GOT3 (cell line): ENCODE measurements at places on chromosomes 4 and X.

- no peak for DNase-seq
Observed at GRCh38 chr4:165331359-165331758, 3.9 kb downstream of the MSMO1 start.

GRCh38 chr4:54513204-54513603 lies 144.6 kb upstream of the KIT start:
- DNase-seq = no peak

DNA sequence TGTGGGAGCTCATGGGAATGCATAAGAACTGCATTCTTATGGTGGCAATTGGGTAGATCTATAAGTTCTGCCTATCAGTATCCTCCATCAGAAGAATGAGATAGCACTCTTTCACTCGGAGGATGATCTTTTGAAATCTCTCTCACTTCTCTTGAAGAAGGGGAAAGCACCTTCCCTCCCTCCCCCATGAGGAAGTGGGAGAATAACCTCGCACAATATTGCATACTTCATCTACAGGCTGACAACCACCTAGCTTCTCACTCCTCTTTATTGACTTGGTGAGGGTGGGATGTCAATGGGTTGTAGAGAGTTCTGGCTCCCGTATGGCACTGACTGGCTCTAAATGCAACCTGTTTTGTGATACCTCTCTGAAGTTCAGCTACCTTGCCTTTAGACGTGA lies 146.7 kb upstream of the SPOCK3 start:
- DNase-seq = no peak

DNA sequence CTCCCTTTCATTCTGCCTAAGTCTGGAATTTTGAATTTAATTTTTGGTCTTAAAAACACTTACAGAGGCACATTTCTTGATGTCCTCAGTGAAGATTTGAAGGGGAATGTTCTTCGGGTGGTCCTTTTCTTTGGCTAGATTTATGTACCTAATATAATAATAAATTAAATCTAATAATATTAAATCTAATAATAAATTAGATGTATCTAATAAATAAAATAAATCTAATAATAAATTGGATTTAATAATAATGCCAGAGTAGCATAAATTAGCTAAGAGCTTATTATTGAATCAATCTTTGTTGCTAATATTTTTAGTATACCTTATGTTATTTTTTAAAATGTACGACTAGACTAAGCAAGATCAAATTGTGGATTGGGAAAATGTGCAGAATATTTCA lies 39.8 kb downstream of the MAD2L1 start:
- no peak for DNase-seq

DNA sequence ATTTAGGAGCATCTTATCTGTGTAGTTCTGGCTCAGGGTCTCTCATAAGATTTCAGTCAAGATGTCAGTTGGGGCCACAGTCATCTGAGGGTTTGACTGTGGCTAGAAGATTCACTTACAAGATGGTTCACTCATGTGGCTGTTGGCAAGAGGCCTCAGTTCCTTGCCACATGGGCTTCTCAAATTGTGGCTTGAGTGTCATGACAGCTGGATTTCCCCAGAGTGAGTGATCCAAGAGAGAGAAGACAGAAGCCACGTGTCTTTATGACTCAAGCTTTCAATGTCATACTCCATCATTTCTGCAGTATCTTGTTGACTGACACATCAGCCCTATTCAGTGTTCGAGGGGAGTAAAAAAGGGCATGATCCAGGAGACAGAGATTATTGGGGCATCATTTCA lies 131.3 kb upstream of the AP1S2 start:
- DNase-seq = no peak

GRCh38 chrX:136546371-136546781 lies 14.4 kb downstream of the VGLL1 start:
- no peak for DNase-seq

DNA sequence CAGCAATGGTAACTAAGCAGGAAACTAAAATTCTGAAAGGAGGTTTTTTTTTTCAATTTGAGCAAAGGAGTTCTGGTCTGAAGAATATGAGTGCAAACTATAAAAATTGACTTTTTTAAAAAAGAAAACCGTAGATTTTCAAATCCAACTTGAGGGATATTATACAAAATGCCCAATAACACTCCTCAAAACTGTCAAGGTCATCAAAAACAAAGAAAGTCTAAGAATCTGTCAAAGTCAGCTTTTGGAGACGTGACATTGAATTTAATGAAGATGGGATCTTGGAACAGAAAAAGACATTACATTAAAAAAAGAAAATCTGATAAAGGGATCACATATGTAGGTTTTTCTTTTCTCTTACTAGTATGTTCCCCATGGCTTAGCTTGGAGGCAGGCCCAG lies 40.4 kb upstream of the AR start:
- no peak for DNase-seq

DNA sequence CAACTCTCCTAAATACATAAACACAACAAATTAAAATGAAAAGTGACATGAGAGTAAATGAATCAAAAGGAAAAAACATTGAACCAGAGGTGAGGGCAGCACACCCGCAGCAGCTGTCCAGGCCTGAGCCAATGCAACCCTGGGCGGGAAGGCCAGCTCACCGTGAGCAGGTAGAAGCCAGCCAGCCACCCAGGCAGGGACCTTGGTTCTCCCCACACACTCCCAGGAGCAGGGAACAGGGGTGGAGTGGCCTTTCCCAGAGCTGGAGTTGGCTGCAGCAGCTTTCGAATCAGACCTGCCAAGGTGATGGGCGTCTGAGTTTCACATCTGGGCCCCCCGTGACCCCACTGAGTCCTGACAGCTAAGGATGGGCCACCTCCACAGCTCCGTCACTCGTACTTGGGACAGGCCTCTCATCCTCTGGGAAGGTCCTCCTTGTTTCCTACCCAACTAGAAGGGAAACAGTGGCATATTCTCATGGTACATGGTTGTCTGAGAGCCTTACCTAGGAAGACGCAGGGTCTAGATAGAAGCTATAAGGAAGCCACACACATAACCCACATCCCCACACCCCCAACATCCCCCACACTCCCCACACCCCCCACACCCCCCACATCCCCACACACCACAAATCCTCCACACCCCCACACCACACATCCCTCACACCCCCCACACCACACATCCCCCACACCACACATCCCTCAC lies 172.2 kb downstream of the DCLK2 start:
- no peak for DNase-seq

DNA sequence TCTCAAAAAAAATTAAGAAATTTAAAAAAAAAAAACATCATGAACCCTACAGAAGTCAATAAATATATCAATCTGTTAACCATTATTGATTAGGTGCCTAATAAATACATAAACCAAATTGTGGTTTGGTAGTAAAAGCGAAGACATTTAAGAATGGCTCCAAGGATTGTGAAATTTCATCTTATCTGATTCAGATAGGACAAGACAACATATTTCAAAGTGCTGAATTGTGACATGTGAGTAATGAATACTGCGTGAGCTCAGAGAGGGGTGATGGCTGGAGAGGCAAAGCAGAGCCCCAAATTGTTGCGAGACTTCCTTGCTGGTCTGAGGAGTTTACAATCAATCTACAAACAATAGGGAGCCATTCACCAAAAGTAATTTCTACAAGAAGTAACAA lies 8.2 kb downstream of the AMBN start:
- DNase-seq = no peak

GRCh38 chrX:71859637-71860036 lies 51.0 kb upstream of the NHSL2 start:
- no peak for DNase-seq

GRCh38 chr4:143017210-143017609 lies 167.5 kb upstream of the USP38 start:
- DNase-seq = no peak

DNA sequence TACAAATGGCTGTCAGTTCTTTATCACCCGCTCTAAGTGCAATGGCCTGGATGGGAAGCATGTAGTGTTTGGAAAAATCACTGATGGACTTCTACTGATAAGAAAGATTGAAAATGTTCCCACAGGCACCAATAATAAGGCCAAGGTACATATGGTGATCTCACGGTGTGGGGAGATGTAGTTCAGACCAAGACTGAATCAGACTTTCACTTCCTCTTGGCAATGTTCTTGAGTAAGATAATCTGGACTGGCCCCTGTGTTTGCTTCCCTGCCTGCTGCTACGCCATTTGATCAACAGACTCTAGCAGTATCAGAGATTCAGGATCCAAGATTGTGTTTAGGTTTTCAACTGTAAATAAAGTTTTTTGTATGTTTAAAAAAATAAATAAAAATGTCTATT lies 682.2 kb upstream of the AMOT start:
- DNase-seq = no peak

DNA sequence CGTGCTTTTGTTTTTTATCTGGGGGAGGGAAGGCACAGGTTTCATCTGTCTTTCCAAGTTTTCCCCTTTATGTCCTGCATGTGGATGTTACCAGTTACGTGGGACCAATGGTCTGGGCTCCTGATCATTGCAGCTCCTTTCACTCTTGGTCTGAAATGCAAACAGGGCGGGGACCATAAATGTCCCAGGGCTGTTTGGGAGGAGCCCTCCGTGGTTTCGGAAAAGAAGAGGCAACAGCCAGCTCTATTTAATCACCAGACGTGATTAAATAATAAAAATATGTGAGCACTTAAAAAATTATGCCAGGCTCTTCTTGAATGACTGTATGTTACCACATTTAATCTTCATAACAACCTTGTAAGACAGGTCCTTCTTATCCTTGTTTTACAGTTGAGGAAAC lies 30.8 kb upstream of the C1GALT1C1 start:
- no peak for DNase-seq

DNA sequence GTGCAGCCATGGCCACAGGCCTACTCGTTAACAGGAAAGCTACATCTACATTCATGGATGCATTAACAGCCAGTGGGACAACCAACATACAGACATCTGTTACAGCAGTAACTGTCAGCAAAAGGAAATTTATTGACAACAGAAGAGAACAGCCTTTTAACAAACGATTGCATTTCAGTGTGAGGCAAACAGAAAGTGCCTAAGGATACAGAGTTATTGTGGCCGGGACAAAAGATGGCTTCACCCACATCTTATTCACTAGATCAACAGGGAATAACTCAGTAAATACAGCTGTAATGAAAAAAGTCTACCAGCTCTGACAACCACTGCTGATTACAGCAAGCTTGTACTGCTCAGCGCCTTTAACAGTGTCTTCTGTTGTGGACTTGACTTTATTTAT lies 61.5 kb upstream of the TBL1X start:
- no peak for DNase-seq

GRCh38 chr4:118865091-118865708 lies 23.5 kb upstream of the SYNPO2 start:
- DNase-seq = peak; percentile 3

GRCh38 chr4:185573651-185574199 lies 38.4 kb upstream of the PDLIM3 start:
- DNase-seq = no peak

- DNase-seq = no peak
Observed at GRCh38 chr4:169238445-169238844, 32.3 kb downstream of the SH3RF1 start.

DNA sequence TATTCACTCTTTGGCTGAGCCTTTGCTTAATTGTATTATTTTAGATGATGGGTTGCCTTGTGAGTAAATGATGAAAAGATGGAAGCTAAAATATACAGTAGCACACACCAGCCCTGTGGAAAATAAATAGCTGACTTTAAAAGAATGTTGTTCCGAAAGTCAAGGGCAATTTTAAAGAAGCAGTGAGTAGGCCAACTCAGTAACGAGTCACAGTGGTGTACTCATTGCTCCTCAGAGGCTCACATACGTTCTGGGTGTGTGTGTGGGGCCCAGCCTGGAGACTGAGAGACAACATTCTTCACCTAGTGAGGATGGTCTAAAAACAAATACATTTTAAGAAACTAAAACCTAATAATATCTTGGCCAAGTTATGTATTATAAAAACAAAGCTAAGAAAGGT lies 640.3 kb downstream of the TRIML1 start:
- DNase-seq = no peak

DNA sequence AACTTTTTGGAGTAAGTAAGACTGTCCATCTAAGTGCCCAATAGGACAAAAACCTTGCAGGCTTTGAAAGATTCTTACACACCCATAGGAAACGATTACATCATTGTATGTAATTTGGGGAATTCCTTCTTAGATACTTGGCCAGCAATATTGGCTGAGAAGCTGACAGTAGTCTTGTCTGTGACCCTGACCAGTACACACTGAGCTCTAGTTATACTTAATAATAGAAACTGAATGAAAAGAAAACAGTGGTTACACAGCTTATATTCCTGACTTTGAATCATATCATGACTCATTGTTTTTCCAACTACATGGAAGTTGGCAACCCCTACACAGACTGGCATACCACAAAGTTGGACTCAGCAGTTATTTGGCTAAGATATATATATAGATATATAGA lies 7.1 kb upstream of the TLR2 start:
- DNase-seq = no peak

GRCh38 chr4:113730467-113731216 lies 30.9 kb downstream of the CAMK2D start:
- DNase-seq = no peak

- no peak for DNase-seq
Observed at GRCh38 chr4:164357957-164358356, 396.0 kb upstream of the SMIM31 start.

DNA sequence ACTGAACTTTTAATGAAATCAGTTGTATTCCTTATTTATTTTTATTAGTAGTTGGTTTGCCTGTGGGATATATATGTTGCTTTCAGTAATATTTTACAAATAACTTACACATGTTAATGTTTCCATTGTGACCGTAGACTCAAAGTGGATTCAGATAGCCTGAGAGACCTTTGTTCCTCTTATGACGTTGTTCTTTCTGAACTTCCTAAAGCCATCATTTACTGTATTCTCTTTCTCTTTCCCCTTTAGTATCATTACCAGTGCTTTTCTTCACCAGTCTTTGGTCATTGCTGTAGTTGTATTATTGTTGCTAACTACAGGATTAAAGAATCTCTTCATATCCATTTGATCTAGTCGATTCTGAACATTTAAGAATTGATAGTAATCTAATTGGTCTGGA lies 4.3 kb downstream of the STIM2 start:
- no peak for DNase-seq

DNA sequence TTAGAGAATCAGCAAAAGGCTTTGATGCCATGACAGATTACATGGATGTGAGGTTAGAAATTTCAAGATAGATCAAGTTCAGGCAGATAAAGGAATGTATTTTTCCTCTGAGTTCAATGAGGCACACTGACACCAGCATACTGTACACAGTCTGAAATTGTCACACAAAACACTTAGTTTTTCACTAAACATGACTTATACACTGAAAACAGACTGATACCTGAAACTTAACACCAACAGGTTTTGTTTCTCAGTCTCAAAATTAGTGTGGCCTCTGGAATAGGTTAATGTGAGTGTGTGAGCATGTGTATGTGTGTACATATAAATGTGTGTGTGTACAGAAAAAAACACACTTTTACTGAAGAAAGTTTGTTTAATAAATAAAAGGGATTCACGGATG lies 129.9 kb upstream of the SLITRK2 start:
- DNase-seq = no peak

GRCh38 chr4:140153718-140154571 lies at the start of gene MAML3:
Gene MAML3, minus strand, starts transcription at chr4:140154184. Its CDS starts 857 bp downstream, at chr4:140153327.
- DNase-seq = peak; percentile 55

GRCh38 chrX:150196285-150196684 lies 166.8 kb upstream of the MAMLD1 start:
- no peak for DNase-seq
